ENCODE measurements at places on chromosomes 16 and 17.

DNA sequence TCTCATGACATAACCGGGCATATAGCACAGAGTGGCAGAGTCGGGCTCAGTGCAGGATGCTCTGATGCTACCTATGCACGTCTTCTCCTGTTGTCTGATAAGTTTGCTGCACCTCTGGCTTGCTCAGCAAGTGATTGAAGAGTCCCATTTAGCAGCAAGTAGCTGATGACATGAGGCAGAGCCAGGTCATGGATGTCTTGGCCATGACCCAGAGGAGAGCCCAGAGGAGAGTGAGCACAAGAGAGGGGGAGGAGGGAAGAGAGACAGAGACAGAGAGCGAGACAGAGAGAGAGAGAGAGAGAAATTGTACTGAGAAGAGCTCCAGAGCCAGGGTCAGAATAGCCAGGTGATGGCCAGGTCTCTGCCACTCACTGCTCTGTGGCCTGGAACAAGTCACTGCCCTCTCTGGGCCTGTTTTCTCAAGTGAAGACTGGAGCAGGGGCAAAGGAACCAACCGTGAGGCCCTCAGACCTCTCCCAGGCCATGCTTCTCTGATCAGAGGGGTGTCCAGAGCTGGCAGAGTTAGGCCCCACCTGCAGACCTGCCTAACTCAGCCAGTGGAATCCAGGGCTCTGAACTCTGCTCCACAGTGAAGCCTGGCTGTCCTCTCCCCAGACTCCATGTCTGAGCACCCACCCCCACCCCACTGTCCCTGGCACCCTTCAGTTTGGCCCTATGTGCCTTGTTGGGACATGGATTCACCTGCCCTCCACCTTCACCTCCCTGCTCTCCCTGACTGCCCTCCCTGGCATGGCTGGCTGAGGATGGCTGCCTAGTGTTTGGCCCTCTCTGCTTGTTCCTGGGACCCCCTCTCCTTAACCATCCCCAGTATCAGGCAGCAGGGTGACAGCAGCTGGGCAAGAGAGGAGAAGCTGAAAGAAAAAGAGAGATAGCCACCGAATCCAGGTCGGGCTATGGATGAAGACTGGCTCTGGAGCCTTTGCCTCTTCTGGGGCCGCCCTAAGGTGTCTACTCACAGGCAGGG, 4.3 kb upstream of the KRT35 start:
- DNase-seq = no peak

- no peak for DNase-seq
Measured at GRCh38 chr17:37066322-37067255, 117.8 kb downstream of the AATF start.

DNA sequence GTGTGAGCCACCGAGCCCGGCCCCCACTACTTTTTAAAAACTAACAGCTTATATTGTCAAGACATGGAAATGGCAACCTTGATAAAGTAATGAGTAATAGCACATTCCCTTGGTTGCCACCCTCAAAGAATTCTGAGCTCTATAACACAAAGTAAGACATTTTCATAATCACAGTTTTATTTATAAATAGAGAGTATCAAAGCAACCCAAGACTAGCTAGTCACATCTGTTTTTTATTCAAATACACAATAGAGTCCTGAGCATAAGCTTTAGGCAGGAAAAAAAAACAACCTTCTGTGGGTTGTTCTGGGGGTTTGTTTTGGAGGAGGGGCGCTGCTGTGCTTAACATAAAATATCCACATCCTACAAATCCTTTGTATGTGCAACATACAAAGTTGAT, 68.7 kb downstream of the CEP95 start:
- no peak for DNase-seq

- DNase-seq = no peak
Measured at GRCh38 chr16:75062976-75063346, 53.6 kb downstream of the LDHD start.

DNA sequence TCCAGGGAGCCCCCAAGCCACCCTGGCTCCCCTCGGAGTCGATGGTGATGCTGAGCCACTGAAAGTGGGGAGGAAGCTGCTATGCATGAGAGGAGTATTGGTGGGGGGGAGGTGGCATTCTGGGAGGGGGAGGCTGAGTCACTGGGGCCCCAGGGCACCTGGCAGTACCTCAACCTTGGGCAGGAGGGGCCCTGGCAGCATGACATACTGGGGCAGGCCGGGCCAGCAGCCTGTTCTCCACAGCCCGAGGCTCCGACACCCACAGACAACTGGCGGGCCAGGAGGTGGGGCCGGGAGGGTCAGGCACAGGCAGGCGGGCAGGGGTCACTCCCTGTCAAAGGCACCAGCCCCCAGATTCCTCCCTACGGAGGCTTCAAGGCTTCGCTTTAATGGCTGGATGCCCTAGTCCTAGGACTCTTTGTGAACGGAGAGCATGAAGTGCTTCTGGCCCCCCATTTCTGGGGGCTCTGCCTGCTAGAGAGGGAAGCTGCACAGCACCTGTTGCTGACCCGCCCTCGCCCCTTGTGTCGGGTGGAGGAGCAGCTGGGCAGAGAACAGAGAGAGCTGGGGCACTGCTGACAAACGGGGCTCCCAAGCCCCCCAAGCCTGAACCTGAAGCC, 928 bp downstream of the CASKIN2 start:
- DNase-seq = no peak

GRCh38 chr16:4859900-4860255, 12.6 kb downstream of the UBN1 start:
- no peak for DNase-seq

DNA sequence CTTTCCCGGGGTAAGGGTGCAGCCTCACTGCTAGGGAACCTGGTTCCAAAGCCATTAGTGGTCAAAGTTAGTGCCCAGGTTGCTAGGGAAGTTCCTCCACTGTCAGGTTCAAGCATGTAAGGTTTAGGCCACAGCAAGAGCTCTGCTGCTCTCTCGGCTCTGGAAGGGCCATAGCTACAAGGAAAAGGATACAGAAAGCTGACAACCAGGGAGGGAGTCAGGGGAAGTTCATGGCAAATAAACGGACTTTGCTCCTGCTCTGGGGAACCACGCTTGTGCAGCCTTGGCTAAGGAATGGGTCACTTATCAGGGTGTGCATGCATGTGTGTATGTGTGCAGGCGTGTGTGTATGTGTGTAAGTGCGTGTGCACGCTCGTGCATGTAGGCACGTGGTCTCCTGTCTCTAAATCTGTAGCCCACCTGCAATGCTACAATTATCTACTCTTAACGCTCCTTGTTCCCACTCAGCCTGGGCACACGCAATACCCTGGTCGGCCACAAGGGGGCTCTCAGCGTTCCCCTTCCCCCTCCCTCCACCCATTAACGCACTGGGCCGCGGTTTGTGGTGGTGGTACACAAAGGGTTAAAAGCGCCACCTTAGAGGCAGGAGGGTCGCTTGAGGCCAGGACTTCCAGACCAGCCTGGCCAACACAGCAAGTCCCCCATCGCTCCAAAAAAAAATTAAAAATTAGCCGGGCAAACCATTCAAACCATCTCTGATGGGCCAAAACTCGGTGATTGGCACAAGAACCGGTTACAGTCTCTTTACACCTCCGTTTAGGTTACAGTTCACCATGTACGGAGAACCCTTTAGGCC, 48.4 kb upstream of the KDM8 start:
- peak; percentile 52 for DNase-seq

DNA sequence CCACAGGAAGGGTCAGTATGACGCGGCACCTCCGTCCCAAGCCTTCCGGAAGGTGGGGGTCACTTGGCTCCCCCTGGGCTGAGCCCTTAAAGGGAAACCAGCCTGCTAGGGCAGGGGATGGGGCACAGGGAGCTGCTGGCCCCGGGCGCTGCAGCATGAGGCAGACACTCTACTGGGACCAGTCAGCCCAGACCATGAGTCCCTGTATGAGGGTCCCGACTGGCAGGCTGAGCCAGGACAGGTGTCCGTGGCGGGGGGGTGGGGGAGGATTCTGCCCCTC, 43.4 kb upstream of the ZC3H18 start:
- DNase-seq = no peak

- DNase-seq = peak; percentile 76
Measured at GRCh38 chr16:30985401-30986128, 558 bp downstream of the HSD3B7 start.

DNA sequence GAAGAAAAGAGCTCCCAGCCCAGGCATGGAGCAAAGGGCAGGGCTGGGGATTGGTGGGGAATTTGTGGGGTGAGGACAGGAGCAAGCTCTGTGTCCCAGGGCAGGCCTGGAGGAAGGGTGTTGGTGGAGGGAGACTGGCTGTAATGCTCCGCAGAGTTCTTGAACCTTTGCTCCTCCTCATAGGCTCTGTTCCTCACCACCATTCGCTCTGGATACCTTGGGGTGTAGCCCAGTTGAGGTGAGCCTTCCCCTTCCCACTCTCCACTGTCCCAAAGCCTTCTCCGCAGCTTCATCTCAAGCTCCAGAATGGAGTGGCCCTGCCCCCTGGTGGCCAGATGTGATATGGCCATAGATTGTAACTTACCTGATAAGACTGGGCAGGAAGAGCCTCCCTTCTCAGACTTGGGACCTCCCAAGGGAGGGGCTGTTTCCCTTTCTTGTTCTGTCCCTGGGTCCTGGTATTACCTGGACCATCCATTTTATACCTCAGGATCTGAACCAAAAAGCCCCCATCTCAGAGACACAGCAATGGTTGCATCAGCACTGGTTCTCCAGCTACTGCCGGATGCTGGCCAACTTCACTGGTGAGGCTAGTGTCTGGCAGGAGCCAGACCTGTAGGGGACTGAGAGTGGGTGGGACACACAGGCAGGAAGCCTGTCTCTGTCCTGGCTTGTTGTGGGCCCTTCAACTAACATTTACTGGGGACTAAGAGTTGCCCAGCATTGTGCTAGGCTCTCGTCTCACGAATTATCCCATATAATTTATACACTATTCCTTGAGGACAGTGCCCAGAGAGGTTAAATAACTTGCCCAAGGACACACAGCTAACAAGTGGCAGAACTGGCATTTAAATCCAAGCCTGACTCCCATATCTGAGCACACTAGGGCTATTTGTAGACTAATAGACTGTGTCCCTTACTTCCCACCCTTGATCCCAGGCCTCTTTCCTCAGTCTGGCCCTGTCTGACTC, 19.1 kb upstream of the STAC2 start:
- peak; percentile 93 for DNase-seq

- no peak for DNase-seq
Measured at GRCh38 chr17:6305613-6306360, 129.1 kb downstream of the AIPL1 start.

- no peak for DNase-seq
Measured at GRCh38 chr17:8365143-8365542, 11.4 kb downstream of the KRABD2 start.

All from NCI-H510A treated with DMSO at 0.1 percent for 48 hours (cell line).